ENCODE measurements at places on chromosomes 12 and 14.

DNA sequence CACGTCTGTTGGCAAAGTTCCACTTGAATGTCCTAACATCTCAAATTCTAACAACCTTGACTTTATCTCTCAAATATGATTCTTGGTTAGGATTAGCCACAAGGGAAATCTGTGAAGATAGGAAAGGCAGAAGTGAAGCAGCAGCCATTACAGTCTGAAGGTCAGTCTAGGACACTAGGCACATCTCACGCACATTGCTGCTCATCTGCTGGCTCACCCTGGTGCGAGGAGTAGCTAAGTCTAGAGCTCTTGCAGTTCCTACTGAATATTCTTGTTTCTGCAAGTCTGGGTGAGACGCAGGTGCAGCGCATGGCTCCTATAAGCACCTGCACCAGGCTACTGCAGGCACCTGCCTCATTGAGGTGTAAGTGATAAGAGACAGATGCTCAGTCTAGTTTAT is 6.4 kb upstream of the SLC25A3 start:
- DNase-seq = no peak

DNA sequence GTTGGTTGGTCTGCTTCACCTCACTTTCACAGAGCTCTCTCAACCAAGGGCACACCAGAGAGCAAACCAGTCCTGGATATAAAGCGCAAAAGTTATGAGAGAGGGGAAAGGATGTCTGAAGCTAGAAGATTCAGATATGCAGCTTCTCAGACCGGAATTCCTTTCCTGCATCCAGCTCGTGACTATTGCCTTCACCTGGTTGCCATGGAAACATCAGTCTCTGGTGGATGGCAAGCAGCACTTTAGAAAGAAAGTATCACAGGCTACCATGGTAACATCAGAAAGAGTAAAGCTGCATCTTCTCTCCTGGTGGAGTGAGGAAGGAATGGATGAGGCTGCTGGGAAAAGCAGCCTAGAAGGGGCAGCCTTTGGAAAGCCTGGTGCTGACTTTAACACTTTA is 13.7 kb downstream of the REM2 start:
- no peak for DNase-seq

DNA sequence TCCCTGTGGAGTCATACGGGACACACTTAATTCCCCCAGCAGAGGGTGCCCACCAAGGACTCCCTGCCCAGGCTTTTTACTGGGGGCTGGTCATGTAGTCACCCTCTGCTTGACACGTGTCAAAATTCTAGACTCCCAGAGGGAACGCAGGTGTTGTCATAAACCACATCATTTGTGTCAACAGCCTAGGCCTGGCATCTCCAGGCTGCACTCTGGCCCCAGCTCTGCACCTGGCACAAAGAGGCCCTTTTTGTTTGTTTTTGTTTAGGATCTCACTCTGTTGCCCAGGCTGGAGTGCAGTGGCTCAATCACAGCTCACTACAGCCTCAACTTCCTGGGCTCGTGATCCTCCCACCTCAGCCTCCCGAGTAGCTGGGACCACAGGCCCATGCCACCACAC is 21.1 kb downstream of the BRI3BP start:
- no peak for DNase-seq

GRCh38 chr12:39764944-39765560 is 145.4 kb upstream of the ABCD2 start:
- DNase-seq = no peak

- peak; percentile 36 for DNase-seq
These were observed 286.0 kb downstream of the ZFP36L1 start for GRCh38 chr14:68506645-68507419.

DNA sequence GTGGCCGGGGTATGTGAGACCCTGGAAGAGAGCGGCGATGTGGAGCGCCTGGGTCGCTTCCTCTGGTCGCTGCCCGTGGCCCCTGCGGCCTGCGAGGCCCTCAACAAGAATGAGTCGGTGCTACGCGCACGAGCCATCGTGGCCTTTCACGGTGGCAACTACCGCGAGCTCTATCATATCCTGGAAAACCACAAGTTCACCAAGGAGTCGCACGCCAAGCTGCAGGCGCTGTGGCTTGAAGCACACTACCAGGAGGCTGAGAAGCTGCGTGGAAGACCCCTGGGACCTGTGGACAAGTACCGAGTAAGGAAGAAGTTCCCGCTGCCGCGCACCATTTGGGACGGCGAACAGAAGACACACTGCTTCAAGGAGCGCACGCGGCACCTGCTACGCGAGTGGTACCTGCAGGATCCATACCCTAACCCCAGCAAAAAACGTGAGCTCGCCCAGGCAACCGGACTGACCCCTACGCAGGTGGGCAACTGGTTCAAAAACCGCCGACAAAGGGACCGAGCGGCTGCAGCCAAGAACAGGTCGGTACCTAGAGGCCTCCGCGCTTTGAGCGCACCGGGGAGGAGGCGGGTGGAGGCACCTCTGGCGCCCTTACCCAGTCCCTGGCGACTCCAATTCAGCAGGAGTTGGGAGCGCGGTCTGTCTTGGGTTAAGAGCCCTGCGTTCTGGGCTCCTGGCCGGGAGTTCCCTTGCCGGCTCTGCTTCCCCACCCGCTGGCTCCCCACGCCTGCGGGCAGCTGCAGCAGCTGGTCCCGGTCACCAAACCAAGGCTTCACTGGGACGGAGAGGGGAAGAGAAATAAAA is 700 bp downstream of the SIX6 start:
- DNase-seq = no peak

- no peak for DNase-seq
These were observed 2.1 kb downstream of the PRPH start for GRCh38 chr12:49296836-49297694.

DNA sequence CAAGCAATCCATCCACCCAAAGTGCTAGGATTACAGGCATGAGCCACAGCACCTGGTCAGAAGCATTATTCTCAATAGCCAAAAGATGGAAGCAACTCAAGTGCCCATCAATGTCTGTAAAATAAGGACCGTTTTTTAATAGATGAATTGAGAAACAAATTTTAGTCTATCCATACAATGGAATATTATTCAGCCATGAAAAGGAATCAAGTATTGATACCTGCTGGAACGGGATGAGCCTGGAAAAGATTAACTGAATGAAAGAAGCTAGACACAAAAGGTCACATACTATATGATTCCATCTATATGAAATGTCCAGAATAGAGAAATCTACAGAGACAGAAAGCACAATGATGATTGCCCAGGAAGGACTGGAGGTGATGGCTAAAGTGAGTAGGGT is 9.1 kb upstream of the FBXW8 start:
- no peak for DNase-seq

DNA sequence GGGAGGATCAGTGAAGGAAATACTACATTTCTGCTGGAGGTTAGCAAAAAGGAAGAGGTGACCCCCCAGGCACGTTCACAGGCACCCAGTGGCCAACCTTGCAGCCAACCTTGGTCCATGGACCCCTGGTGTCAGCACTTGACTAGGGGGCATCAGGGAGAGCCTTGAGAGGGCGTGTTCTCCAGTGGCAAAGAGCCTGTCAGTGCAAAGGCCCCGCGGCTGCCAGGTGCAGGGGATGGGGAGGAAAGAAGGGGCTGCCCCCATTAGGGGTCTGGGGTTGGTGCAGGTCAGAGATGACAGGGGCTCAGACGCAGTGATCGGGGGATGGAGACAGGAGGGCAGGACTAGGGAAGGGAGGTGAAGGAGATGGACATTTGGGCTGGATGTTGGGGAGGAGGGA is 22.7 kb upstream of the ULK1 start:
- DNase-seq = no peak

- no peak for DNase-seq
These were observed 52.9 kb downstream of the GNS start for GRCh38 chr12:64706306-64706705.

- DNase-seq = peak; percentile 51
These were observed 760 bp downstream of the ACTN1 start for GRCh38 chr14:68978172-68978911.

- DNase-seq = no peak
These were observed 310.6 kb downstream of the VRK1 start for GRCh38 chr14:97107760-97108159.

DNA sequence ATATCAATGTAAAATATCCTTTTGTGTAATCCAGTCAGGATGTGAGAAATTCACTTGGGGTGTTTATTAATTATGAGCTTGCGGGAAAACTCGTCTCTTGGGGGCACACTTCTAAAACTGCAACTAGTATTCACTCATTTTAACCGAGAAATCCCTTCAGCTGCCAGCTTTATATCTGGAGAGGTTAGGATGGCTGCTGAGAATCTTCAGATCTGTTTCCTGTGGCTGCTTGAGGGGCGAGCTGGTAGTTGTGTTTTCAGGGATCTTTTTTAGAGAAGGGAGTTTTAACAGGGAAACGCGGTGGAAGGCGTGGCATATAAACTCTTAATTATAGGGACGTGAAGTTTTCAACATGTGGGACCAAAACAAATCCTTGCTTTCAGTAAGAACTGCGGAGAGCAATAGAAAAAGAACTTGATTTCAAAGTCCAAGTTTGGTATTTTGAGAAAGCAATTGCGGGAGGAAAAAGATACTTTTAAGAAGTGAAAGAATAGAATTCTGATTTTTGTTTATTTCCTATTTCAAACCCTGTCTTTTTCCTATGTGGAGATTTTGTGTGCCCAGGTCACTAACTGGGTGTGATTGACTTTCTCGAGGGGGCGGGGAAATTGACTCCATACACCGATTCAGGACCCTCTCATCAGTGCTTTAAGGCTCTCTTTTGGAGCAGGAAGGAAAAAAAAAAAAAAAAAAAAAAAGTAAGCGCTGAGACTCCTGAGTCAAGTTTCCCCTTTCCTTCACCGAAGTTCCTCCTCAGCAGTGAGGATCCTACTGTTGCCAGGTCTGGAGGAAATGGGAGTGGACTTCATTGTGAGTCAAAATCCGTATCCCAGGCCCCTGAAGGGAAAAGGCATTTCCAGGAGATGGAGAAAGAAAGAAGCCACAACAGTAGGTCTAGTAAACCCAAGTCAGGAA is 1.1 kb downstream of the PPFIBP1 start:
- DNase-seq = no peak

DNA sequence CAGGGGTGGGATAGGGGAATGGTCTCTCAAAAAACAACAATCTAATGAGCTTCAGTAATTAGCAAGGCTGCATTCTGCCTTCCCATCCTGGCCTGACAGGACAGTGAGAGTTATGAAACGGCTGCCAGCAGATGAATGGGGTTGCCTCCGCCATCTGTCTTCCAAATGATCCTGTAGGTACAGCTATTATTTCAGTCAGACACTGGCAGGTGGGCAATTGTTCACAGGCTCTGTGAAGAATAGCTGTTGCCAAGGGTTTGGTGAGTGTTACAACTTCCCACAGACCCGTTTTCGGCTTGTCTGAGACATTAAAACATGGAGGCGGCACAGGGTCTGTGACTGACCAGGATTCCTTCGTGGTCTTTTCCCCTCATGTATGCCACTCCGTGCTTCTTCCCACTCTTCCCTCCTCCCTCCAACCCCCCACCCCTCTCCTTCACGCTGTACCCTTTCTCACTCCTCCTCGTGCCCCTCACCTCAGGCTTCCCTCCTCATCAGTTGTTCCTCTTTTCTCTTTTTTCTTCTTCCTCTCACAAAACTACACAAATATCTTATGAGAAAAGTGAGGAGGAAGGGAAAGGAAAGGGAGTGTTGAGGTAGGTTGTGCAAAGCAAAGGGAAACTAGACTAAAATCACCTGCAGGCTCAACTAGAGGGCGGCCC is 160.8 kb upstream of the GZMB start:
- no peak for DNase-seq

DNA sequence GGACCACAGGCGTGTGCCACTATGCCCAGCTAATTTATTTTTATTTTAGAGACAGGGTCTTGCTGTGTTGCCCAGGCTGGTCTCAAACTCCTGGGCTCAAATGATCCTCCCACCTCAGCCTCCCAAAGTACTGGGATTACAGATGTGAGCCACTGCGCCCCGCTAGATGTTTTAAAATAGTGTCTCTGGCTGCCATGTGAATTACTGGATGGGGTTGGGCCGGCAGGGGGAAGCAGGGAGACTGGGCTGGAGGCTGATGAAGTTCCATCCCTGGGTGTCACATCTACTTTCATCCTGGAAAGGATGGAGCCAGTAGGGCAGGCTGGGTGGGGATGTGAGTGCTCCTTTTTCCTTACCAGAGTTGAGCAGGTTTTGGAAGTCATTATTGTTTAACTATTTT is 46.1 kb downstream of the DNAH10 start:
- DNase-seq = no peak

DNA sequence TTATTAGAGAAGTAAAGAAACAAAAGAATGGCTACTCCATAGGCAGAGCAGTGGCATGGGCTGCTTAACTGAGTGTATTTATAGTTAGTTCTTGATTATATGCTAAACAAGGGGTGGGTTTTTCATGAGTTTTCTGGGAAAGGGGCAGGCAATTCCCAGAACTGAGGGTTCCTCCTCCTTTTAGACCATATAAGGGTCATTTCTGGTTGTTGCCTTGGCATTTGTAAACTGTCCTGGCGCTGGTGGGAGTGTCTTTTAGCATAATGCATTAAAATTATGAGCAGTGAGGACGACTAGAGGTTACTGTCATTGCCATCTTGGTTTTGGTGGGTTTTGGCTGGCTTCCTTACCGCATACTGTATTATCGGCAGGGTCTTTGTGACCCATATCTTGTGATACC is 40.1 kb downstream of the CCDC60 start:
- DNase-seq = no peak

GRCh38 chr12:127398016-127398710 is 868.8 kb upstream of the TMEM132C start:
- no peak for DNase-seq

DNA sequence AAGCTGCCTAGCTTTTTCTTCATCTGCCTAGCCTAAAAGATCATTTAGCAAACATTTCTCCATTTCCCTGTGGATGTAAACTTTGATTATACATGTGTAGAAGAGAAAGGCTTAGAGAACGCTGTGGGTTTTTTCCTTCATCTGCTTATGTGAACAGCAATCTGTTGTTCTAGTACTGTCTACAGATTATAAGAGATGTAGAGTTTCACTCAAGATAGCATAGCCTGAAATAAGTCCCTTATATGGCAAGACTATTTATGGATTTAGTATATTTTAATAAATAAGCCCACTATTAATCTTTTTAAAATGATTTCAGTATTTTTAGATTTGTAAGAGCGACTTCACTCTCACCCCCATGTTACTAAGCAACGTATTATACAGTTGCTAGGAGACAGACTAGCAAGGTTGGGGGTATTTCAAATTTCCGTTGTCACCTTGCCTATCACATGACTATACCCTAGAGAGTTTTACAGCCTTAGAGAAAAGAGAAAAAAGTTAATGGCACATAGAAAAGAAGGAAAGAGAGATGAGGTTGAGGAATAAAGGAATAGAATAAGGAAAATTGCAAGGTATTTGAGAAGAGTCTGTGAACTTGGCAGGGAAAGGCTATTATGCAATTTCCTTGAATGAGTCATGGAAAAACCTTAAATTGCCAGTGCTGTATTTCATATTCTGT is 12.2 kb upstream of the TUBA1A start:
- DNase-seq = no peak

- no peak for DNase-seq
These were observed 31.9 kb downstream of the ETNK1 start for GRCh38 chr12:22656831-22657230.

DNA sequence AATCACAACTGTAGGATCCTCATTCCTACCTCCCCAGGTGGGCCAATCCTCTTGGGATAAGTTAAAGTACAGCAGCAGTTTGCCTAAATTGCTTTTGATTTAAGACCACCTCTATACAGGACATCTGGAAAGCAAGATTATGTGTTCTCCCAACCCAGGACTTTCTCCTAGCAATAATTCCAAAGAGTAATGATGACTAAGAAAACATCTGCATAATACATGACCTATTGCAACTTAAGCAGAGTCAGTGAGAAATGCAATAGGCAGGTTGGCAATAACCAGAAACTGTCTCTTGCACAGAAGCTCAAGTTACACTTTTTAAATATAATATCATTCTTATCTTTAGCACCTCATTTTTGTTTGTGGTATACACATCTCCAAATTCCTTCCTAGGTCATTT is 275.4 kb downstream of the TRHDE start:
- DNase-seq = no peak
